ENCODE measurements at places on chromosomes 2 and 18.

- DNase-seq = no peak
Observed at GRCh38 chr2:217842017-217842416, 160.8 kb downstream of the TNS1 start.

- no peak for DNase-seq
Observed at GRCh38 chr2:237025090-237025865, 60.4 kb upstream of the COPS8 start.

DNA sequence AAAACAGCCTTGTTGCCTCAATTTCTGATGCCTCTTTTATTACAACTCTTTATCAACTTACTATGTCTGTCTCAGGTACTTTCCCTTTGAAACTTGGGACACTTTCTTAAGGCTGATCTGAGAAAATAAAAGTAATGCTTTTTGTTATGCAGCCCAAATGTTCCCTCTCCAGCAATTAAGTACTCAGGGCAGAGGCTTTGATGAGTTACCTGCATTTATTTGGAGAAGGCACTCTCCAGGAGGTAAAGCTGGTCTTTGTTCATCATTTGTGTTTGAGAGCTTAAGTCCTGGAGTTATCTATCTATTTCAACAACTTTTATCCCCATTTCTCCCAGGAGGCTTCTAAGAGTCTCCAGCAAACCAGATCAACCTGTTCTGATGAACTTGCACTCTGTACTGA, 259.2 kb downstream of the ASXL3 start:
- no peak for DNase-seq

GRCh38 chr18:33751613-33752221, 173.7 kb downstream of the ASXL3 start:
- DNase-seq = no peak

- no peak for DNase-seq
Observed at GRCh38 chr2:23249348-23249747, 135.6 kb upstream of the KLHL29 start.

- no peak for DNase-seq
Observed at GRCh38 chr2:206520450-206520849, 77.1 kb downstream of the ADAM23 start.

DNA sequence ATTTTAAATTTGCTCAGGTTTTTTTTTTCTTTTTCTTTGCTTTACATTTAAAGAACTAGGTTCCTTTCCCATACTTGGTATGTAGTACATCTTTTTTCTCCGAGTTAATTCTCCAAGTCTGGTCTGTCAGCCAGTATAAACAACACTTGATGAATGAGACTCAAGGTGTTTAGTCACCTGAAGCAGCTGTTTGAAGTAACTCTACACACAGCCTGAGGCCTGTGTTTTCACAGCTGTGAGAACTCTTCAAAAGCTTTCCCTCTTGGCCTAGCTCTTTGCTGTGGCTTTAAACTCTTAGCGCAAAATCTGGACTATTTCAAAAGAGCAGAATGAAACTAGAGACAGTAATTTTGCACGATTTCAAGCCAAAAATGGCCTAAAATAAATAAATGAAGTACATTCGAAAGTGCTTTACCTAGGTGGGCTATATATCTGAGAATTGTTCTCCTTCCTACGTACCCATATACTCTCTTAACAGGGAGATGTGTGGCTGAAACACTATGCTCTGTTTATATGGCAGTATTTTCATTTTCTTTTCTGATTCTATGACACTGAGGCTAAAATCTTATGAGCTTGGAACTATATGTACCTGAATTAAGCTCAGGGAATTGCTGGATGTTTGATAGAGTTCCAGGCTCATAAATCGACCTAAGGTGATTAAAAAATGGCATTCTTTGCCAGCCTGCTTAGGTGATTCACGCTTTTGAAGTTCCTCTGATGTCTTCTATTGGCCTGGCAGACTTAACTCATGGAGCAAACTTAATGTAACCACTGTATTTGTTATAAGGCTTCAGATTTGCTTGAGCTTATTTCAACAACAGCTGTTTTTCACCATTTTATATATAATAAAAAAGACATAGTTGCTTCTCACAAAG, 1044.1 kb upstream of the ZEB2 start:
- DNase-seq = no peak

DNA sequence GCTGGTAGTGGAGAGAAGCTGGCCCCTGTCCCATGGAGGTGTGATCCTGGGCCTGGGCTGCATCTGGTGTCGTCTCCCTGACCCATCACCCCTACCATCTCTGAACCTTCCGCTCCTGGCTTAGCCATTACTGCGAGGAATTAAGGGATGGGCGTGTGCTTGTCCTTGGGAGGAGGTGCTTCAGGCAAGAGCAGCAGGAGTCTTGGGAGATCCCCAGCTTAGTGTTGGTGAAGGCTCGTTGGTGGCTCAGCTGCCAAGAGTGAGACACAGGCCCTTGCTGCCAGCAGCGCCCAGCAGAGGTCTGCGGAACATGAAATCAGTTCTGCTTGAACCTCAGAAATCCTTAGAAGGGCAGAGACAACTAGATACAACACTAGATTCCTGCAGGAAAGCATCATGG, 59.9 kb upstream of the TGFA start:
- DNase-seq = no peak

- no peak for DNase-seq
Observed at GRCh38 chr18:58362027-58362575, 266.8 kb downstream of the ALPK2 start.

DNA sequence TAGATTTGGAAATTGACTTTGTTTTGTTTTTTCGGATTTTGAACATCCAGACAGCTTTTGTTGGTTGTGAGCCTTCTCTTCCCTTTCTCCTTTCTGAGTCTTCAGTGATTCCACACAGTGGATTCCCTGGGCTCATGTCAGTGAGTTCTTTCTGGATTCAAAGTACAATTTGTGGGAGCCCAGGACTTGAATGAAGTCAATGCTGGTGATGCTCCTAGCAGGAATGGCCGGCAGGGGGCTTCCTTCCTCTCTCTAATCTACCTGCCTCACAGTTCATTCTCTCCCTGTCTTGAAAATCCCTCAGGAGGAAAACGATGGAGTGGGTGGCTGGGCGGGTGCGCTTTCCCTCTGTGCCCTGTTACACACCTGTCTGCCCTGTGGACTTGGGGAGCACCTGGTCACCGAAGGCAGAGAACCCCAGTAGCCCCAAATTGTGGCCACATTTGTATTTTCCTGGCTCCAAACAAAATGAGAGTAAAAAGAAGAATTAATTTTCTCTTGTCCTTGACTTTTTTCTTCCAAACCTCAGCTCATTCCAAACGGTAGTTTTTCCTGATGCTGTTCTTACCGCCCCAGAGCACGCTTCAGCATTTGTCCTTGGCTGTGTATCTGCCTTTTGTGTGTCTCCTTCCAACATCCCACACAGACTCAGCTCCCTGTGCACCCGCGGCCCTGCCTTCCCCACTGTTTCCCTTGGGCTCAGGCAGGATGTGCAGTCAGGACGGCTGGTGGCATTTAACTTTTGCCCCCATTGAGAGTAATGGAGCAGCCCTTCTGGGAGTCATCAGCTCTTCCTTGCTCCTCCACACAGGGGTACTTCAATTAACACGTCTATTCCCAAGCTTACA, 86.6 kb downstream of the MARCO start:
- DNase-seq = peak; percentile 47

GRCh38 chr2:35082072-35082471, 1273.5 kb upstream of the CRIM1 start:
- no peak for DNase-seq

GRCh38 chr18:35697869-35698268, 116.3 kb downstream of the GALNT1 start:
- DNase-seq = no peak

All from GM13976 (cell line).